ENCODE measurements at places on chromosomes 4 and X.

DNA sequence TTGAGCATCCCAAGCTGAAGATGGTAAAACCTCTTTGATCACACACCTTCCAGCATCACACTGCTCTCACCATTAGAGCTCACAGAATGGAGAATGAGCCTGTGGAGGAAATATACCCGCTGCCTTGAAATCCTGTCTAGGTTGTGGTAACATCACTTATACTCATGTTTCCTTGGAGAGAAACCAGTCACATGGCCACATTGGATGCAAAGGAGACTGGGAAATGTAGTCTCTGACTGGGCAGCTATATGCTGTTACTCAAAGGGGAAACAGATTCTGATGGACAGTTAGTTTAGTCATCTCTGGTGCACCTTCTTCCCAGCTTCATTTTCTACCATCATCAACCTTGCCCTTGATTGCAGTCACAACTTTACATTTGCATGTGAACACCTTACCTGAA is 286.3 kb downstream of the ANKRD50 start:
- DNase-seq = no peak

DNA sequence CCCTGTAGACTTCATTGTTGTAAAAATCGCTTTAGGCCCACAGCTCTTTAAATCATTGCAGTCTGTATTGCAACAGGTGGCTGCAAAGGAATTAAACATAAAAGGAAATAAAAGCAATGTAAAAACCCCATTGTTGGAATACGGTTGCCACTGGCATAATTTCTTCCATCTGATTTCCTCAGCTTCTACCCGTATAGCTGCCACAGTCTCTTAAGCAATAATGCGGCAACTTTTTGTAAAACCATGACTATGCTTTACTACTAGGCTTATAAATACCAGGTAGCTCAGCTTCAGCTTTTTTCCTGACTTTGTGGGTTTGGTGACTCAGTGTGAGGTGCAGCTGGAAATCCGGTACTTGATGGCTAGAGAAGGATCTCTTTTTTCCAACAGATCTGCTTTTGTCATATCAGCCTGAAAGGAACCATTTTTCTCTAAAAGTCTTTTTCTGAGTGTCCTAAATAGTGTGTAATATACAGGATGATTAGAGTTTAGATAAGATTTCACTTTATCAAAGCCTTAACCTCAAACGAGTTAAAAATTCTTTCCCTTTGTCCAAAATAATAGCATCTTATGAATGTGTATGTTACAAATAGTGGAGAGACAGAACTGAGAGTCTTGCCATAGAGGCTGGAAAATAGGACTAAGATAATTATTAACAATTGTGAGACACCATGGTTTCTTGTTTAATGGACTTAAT is 268.0 kb downstream of the ADGRL3 start:
- no peak for DNase-seq

- no peak for DNase-seq
These were observed 122.4 kb downstream of the BCOR start for GRCh38 chrX:39975101-39975925.

DNA sequence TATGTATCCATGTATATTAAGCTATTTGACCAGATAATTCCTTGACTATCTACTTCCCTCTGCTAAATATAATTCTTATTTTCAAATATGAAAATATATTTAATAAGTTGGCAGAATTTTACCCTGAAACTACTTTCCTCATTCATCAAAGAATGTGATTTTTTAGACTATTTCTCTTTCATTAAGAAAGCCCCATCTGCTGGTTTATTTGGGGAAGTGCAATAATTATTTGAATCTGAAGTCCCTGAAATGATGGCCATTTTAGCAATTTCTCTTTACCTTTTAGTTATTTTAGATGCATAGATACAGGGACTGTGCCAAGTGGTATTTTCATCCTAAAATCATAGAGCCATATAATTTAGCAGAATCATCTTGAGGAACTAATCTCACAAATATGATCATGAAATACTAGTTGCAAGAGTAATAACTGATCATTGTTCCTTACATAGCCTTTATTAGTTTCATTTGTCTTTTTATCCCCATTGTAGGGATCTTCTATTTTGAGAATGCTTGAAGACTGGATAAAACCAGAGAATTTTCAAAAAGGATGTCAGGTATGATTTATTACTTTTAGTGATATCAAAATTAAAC is 39.0 kb downstream of the ENPEP start:
- no peak for DNase-seq

GRCh38 chr4:121680571-121680970 is 16.2 kb downstream of the ANXA5 start:
- DNase-seq = no peak

GRCh38 chrX:38205039-38205438 is 15.6 kb downstream of the SRPX start:
- no peak for DNase-seq

DNA sequence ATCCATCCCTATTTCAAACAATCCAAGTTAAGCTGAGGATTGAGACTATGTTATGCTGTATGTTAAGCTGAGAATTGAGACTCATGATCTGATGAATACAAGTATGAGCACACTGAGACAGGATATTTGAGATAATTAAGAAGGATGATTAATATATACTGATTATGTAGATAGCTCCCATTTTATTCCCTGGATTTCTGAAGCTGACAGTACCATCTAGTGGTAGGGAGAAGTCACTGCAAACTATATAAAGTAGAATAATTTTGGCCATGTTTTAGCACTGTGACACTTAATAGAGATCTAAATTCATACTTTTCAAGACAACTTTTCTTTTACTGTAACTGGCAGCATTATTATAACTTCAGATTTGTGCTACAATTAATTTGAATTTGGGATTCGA is 63.8 kb upstream of the HPRT1 start:
- no peak for DNase-seq

- no peak for DNase-seq
These were observed 33.0 kb downstream of the GALNTL6 start for GRCh38 chr4:171846232-171846631.

DNA sequence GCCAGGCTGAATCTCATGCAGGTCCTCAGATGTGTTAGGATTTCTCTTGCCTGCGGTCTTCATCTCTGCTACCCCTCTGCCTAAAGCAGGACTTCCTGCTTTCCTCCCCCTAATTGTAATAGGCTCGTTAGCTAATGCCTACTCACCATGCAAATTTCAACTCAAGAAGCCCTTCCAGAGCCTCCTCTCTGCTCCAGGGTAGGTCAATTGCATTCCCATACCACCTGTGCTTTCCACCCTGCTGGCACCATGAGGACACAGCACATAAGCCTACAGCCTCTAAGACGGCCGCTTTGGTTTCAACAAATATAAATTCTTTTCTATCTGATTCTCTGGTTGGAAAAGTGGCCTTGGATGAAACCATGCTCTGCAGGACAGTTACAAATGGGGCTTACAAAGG is 93.9 kb downstream of the QDPR start:
- DNase-seq = no peak

GRCh38 chr4:16852228-16852627 is 46.2 kb downstream of the LDB2 start:
- DNase-seq = no peak

- DNase-seq = no peak
These were observed 462.2 kb upstream of the CPXCR1 start for GRCh38 chrX:88284844-88285243.

- no peak for DNase-seq
These were observed 313.1 kb downstream of the CBLL2 start for GRCh38 chrX:22585831-22586230.

GRCh38 chr4:98634061-98634460 is 24.4 kb downstream of the TSPAN5 start:
- DNase-seq = no peak

- no peak for DNase-seq
These were observed 61.3 kb upstream of the MXRA5 start for GRCh38 chrX:3407781-3408180.

- DNase-seq = no peak
These were observed 179.2 kb downstream of the SLC7A11 start for GRCh38 chr4:138062929-138063328.

DNA sequence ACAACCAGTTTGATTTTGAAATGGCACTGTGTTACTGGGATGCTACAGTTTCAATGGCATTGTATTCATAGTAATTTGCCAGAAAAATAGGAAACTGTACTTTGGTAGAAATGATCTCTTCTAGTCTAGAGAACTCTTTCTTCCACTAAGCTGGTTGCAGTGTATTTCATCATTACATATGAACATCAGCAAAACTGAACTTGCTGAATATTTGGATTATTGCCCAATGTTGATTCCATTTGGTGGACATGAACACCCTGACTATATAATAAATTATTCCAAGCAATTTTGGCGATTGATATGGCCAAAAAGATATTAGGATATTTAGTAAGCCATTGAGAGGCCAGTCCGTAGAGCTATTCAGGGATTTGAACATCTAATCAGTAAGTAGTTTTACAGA is 191.8 kb upstream of the CXorf66 start:
- DNase-seq = no peak

GRCh38 chrX:48936429-48937053 is 17.7 kb upstream of the PIM2 start:
- DNase-seq = no peak

- no peak for DNase-seq
These were observed 50.9 kb downstream of the FAM193A start for GRCh38 chr4:2587213-2587823.

DNA sequence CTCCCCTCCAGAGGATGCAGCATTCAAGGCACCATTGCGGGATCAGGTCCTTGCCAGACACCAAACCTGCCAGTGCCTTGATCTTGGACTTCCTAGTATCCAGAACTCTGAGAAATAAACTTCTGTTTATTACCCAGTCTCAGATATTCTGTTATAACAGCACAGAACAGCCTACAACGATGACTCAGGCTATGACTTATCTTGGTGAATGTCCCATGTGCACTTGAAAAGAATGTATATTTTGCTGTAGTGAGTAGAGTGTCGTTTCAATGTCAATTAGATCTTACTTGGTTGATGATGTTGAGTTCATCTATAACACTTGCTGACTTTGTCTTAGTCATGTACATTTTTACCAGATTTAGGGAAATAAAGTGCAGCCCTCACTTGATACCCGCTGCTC is 34.5 kb upstream of the PGRMC1 start:
- DNase-seq = no peak

- DNase-seq = no peak
These were observed 138.8 kb upstream of the DCAF8L1 start for GRCh38 chrX:28120072-28120471.
